NCI-H2081 treated with DMSO at 0.1 percent for 48 hours (cell line): ENCODE measurements at places on chromosomes 3 and 15.

DNA sequence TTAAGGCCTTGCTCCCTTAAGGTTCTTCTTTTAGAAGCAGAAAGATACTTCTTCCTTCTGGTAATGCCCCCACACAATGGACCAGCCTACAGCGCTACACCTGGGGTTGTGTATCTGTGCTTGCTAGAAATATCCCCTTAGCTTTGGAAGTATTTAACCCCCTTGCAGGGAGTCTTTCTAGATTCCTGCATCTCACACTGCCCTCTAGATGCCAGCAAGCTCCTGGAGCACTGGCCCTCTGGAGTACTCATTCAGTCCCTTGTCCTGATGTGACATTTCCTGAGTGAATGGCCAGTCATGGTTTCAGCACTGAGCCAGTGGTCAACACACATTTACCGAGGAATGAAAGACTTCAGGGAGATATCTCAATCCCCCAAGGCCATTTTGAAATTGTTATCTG is 30.4 kb upstream of the RBP2 start:
- no peak for DNase-seq

DNA sequence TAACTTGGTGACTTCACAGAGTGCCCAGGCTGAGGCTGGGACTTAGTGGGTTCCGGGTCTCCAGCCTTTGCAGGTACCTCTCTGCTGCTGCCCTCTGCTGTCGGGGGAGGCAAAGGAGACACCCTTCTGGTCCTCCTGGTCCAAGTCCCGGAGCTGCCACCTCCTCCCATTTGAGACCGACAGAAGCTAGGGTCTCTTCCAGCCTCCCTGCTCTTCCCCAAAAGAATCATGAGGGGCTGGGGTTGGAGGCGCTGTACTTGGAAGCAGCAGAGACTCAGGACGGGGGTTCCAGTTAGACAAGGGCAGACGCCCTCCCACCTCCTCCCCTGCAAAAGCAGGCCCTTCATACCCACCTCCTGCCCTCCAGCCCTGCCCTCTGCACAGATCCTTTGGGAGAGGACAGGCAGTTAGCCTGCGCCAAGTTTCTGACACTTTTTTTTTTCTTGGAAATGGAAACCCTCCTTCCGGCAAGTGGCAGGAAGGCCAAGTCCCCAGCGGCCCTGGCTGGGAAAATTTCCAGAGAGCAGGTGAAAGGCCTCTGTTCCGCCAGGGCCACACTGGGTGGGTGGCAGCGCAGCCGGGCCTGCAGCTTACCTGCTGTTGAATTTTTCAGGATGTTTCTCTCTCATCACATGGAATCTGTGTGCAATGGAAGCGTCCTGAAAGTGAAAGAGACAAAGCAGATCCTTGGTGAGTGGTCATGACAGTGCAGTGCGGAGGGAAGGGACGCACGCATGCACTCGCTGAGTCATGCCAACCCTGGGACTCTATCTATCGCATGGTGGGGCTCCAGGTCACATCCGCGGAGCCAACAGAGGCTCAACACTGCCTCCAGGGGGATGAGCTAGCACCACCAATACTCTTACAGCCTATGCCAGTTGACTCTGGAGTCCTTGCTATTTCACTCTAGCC is 119.9 kb downstream of the DGKG start:
- DNase-seq, result no peak

- DNase-seq, result no peak
Observed at GRCh38 chr3:179196098-179196497, 47.9 kb downstream of the PIK3CA start.

- no peak for DNase-seq
Observed at GRCh38 chr3:53501178-53501577, 6.8 kb downstream of the CACNA1D start.

DNA sequence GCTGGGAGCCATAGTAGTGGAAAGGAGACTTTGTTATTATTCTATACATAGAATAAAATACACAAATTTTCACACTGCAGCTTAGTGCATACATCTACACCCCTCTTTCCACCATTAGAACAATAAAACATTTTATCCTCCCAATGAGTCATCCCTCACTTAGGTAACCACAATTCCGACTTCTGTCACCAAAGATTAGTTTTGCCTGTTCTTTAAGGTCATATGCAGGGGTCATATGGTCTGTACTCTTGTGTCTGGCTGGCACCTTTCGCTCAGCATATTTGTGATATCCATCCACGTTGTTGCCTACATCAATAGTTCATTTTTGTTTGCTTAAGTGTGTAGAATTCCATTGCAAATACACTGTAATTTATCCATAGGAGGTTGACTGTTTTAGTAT is 399.4 kb downstream of the SHQ1 start:
- DNase-seq, result no peak

GRCh38 chr3:172595664-172596393 is 72.6 kb upstream of the TNFSF10 start:
- DNase-seq, result peak; percentile 79
